ENCODE measurements at places on chromosomes 7 and 10. TPM values are rescaled to one million over a fixed set of nuclear protein-coding genes. Genes with fewer than 3 reads are reported as not detected.

ZDHHC4 gene
- polyA plus RNA-seq = 52.2 TPM

SPDYE9 gene
- 0.48 TPM for polyA plus RNA-seq

CRTAC1 gene
- 1.1 TPM for polyA plus RNA-seq

PGAM2 gene
- not detected for polyA plus RNA-seq

TYW1B gene
- polyA plus RNA-seq = 0.97 TPM

ADIRF gene
- polyA plus RNA-seq = not detected

PDZD7 gene
- 2.6 TPM for polyA plus RNA-seq

LRRC18 gene
- not detected for polyA plus RNA-seq

MLXIPL gene
- not detected for polyA plus RNA-seq

PLXNA4 gene
- 7.2 TPM for polyA plus RNA-seq

IL6 gene
- not detected for polyA plus RNA-seq

ZEB1 gene
- polyA plus RNA-seq = 15.6 TPM

MARVELD1 gene
- 2.4 TPM for polyA plus RNA-seq

ASNS gene
- 176 TPM for polyA plus RNA-seq

FAM170B gene
- polyA plus RNA-seq = not detected

ADAM8 gene
- 7.2 TPM for polyA plus RNA-seq

RAPGEF5 gene
- 37.8 TPM for polyA plus RNA-seq

IDI2 gene
- 0.24 TPM for polyA plus RNA-seq

CALY gene
- polyA plus RNA-seq = 3.7 TPM

HIF1AN gene
- 16.1 TPM for polyA plus RNA-seq

GTPBP10 gene
- polyA plus RNA-seq = 22.8 TPM

CREB5 gene
- polyA plus RNA-seq = 3.2 TPM

KLHDC10 gene
- 59.1 TPM for polyA plus RNA-seq

SVIL gene
- polyA plus RNA-seq = 8.6 TPM
